Urinary bladder (tissue), 4 donors: ENCODE measurements at places on chromosomes 4 and X. TPM values are rescaled to one million over a fixed set of nuclear protein-coding genes. Genes with fewer than 3 reads are reported as not detected.

RHOXF1 gene
- polyA plus RNA-seq: not detected

AR gene
- 4.8 TPM for polyA plus RNA-seq

SPANXN3 gene
- polyA plus RNA-seq: not detected

F8A1 gene
- polyA plus RNA-seq: 24.9 TPM

PPM1K gene
- polyA plus RNA-seq: 7.1 TPM

PNMA6A gene
- 0.72 TPM for polyA plus RNA-seq

BEX2 gene
- polyA plus RNA-seq: 9.8 TPM

SRD5A3 gene
- 6.1 TPM for polyA plus RNA-seq

ETDA gene
- not detected for polyA plus RNA-seq

CNGA1 gene
- polyA plus RNA-seq: 2.5 TPM

QDPR gene
- polyA plus RNA-seq: 27.9 TPM

SATL1 gene
- polyA plus RNA-seq: not detected

ARHGEF9 gene
- polyA plus RNA-seq: 32.2 TPM

SCFD2 gene
- 8.1 TPM for polyA plus RNA-seq

MAGEA4 gene
- not detected for polyA plus RNA-seq

CYLC1 gene
- not detected for polyA plus RNA-seq

PPARGC1A gene
- 1.3 TPM for polyA plus RNA-seq

BGN gene
- polyA plus RNA-seq: 189 TPM

NUDT9 gene
- 42.0 TPM for polyA plus RNA-seq

FABP2 gene
- not detected for polyA plus RNA-seq

PPBP gene
- polyA plus RNA-seq: 0.18 TPM

MAGEB1 gene
- not detected for polyA plus RNA-seq

CFAP299 gene
- polyA plus RNA-seq: not detected

ARR3 gene
- not detected for polyA plus RNA-seq

TSR2 gene
- polyA plus RNA-seq: 48.2 TPM

CLDN34 gene
- polyA plus RNA-seq: not detected

TCEAL5 gene
- 1.3 TPM for polyA plus RNA-seq

STPG2 gene
- 0.03 TPM for polyA plus RNA-seq

MAGEA8 gene
- not detected for polyA plus RNA-seq
